ENCODE measurements at places on chromosomes 12 and 14.

DNA sequence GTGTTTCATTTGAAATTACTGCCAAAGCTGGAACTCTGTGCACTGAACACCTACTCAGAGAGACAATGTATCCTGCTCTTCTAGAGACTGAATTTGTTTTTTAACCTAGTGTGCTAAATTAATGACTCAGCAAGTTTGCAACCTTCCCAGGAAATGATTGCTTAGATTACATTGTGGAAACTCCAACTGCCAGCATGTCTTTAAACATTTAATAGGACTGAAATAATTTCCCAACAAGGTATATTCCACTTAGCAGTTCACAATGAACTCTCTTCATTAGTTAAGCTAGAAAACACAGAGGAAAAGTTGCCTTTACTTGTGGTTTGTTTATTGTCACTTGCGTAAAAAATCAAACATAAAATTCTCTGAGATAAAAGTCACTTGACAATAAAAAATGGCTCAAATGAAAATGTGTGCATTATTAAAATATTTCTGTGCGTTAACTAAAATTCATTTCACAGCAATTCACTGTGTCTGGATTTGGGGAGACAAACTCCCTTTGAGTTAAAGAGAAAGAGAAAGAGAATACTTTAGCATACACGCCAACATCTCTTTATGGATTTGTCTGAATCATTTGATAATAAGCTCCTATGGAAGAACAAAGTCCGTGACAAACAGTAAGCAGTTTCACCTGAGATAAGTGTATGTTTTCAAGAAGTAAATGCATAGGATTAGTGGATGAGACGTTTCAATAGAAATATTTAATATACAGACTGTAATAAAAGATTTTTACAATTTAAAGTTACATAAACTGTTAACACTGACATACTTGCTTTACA, 284.0 kb downstream of the PRKD1 start:
- no peak for DNase-seq

DNA sequence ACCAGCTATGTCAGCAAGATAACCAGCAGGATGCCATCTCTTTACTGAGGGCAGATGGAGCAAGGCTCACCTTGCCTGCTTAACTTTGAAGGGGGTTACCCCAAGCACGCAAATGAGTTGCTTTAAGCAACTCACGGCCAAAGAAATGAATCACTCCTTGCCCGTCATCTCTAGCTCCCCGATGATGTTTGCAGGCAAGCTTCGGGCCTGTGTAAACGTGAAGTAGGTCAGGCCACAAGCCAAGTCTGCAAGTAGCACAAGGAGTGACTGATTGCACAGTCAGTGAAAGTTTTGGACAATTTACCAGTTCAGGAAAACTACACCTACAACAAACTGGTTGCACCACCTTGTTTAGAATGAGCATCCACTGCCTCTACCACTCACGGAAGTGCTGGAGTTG, 699.7 kb upstream of the TBX3 start:
- no peak for DNase-seq

GRCh38 chr12:48687592-48687991, 5.6 kb upstream of the KANSL2 start:
- DNase-seq, result peak; percentile 12

- DNase-seq, result no peak
Measured at GRCh38 chr12:26748412-26748740, 84.6 kb downstream of the ITPR2 start.

GRCh38 chr12:126443977-126444376, 1378.7 kb downstream of the AACS start:
- no peak for DNase-seq

DNA sequence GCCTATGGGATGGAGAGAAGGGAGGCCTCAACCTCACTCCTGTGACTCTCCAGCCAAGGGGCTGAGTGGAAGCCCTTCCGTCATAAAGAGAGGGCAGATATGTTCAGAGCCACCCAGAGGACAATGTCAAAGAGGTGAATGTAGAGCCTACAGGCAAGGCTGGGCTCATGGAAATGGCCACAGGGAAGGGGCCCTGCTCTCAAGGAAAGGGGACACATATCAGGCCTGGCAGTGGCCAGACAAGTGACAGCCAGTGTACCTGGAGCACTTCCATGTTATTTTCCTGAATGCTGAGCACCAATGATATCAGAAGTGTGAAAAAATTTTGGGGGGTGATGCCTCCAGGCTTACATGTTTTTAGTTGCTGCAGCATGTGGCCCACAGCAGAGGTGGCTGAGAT, 36.6 kb upstream of the DDX11 start:
- no peak for DNase-seq

GRCh38 chr14:98582276-98582675, 689.7 kb downstream of the BCL11B start:
- no peak for DNase-seq

GRCh38 chr14:55190906-55191202, 531 bp downstream of the DLGAP5 start:
- no peak for DNase-seq
